ENCODE measurements at places on chromosomes 12 and 14.

GRCh38 chr12:89040146-89040964 is 311.9 kb downstream of the DUSP6 start:
- DNase-seq = no peak

DNA sequence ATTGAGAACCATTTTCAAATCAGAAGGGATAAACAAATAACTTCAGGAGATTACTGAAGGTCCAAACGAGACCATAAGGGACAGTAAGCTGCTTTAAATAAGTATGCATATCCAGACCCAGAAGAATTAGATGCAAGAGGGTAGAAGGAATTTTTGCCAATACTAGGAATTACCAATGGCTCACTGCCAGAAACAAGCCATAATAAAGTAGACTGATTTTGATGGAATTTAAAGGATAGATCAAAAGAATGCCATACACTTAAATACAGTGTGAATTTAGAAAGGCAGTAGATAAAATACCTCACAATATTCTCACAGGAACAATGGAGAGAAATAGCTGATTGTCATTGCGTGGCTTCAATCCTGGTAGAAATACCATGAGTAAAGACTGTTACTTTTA is 5.3 kb downstream of the ANKS1B start:
- DNase-seq = no peak

DNA sequence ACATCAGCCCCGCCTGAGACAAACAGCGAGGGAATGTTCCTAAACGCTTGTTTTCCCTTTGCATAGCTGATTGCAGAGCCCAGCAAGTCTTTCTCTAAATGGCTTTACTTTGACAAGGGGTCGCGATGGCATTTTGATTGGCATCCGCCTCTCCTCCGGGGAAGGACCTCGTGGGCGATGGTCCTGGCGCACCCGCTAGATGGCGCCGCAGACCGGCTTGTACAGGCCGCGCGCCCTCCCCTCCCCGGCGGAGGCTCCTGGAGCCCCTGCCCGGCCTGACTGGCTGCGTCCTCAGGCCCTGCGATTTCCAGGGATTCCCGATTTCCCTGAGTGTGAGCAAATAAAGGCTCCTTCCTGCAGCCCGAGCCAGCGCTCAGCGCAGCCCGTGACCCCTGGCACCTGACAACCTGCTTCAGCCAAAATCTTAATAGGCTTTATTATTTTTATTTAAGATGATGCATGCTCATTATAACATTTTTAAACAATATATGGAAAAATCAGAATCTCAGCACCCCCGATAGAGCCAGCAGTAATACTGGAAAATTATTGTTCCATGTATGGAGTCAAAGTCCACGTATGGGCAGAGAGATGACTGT is 468.3 kb downstream of the AACS start:
- DNase-seq = no peak

DNA sequence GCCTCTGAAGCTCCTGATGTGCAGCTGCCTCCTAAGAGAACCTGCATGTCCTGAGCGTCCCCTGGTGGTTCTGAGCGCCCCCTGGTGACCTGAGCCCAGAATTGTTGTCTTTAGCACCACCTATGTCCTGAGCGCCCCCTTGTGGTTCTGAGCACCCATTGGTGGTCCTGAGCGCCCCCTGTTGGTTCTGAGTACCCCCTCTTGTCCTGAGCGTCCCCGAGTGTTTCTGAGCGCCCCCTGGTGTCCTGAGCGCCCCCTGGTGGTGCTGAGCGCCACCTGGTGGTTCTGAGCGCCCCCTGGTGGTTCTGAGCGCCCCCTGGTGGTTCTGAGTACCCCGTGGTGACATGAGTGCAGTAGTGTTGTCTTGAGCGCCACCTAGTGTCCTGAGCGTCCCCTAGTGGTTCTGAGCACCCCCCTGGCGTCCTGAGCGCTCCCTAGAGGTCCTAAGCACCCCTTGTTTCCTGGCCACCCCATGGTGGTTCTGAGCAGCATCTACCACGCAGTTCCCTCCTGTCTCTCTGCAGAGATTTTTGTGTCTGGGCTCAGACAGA is 782.5 kb downstream of the TMEM121 start:
- DNase-seq = peak; percentile 12

- peak; percentile 24 for DNase-seq
Measured at GRCh38 chr12:97168804-97169203, 261.7 kb downstream of the NEDD1 start.

DNA sequence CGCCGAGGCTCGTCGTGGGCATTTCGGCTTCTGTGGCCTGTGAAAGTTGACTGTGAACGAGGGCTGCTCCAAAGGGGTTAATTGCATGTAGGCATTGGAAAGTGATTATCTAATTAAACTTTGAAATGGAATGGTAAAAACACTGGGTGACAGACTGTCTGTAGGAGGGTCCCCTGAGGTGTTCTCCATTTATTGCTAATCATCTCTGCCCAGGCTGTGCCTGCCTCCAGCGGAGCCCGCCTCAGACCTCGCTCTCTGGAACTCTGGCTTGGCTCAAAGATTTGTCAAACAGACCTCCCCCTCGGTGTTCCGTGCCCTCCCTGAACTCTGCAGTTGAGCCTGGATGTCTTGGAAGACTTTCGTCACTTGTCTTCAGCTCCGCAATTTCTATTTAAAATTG is 50.2 kb upstream of the VRK1 start:
- DNase-seq = no peak

DNA sequence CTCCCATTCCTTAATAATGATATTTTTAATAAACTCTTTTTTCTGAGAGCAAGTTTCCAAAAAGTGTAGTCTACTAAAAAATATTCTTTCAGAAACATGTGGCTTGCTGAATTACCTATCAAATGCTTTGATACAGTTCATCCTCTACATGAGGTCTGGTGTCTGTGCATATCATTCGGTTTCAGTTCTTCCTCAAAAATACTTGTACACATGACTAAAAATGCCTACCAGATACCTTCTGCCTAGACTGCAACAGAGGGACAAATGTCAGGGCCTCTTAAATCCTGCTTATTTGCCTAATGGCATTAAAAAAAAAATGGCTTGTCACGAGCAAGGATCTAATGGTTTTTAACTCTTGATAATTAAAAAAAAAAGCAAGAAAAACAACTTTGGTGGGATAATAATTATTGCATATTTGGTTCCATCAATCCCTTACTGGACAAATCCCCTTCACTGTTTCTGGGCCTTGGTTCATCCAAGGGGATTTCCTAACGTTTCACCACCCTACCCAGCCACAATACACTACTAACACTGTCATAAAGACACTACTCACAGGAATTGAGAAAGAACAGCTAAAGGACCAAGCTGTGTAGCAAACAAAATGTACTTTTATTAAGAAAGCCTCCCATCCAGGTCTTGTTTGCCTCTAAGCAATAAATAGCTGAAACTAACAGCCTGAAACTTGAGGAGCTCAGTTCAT is 45.7 kb downstream of the PARP11 start:
- DNase-seq = no peak

GRCh38 chr12:76417116-76417515 is 68.9 kb upstream of the BBS10 start:
- no peak for DNase-seq

GRCh38 chr12:25376985-25377384 is 126.3 kb upstream of the KRAS start:
- no peak for DNase-seq

- DNase-seq = no peak
Measured at GRCh38 chr14:36818246-36818645, 156.6 kb downstream of the PAX9 start.

GRCh38 chr14:28398506-28398905 is 368.1 kb upstream of the FOXG1 start:
- DNase-seq = no peak

DNA sequence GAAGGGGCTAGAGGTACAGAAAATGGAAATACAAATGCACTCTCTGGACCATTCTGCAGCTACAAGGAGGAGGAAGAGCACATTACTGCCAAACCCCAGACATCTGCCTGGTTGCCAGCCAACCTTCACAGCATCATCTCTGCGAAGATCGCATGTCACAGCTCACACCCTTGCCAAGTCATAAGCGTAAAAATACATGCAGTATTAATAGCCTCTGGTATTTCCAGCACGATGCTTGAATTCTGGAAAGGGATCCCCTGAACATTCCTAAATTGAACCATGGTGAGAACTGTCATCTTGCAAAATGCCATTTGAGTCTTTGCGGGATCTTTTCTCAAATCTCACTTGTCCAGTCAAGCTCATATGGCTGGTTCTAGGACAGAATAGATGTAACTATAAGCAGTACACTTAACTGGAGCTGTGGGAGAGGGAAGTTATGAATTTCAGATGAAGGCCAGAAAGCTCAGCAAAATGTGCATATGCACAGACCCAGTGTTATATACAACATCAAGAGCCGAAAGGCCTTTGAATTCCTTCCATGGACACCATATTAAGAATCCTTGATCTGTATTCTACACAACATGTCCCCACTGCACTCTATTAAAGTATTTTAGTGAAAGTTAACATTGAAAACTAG is 211.6 kb downstream of the DUSP6 start:
- no peak for DNase-seq

- DNase-seq = no peak
Measured at GRCh38 chr12:48744251-48745008, 27.9 kb upstream of the CCNT1 start.

- DNase-seq = no peak
Measured at GRCh38 chr12:122085591-122085990, 7.0 kb downstream of the MLXIP start.

- no peak for DNase-seq
Measured at GRCh38 chr12:107026806-107027635, 40.1 kb upstream of the MTERF2 start.

DNA sequence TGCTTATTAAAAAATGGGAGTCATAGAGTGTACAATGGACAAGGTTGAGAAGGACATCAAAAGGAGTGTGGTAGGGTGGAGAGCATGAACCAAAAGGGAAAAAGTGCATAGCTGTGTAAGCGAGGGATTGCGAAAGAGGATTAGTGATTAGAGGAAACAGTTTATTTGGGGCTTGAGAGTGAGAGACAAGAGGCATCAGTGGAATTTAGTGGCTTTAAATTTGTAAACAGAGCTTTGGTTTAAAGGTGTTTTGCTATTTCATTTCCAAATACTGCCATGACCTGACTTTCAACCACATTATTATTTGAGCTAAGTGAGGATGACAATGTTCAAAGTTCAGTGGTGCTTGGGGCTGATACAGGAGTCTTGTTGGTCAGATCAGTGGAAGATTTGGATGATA is 53.4 kb downstream of the SLC16A7 start:
- DNase-seq = no peak

- no peak for DNase-seq
Measured at GRCh38 chr12:54526812-54527630, 22.4 kb upstream of the PDE1B start.

DNA sequence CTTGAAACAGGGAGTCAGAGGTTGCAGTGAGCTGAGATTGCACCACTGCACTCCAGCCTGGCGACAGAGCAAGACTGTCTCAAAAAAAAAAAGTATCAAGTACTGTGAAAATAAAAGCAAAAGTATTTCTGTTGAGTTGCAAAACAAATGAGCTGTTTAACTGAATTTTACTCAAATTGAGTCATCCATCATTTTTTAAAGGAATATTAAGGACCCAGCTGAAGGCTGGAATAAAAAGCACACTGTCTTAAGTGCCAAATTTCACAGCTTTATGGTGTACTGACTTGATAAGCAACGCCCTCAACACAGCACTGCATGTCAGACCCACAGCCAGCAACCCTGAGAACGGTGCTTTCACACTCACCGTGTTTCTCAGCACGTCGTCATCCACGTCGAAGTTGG is 57.9 kb downstream of the AMN start:
- DNase-seq = no peak

DNA sequence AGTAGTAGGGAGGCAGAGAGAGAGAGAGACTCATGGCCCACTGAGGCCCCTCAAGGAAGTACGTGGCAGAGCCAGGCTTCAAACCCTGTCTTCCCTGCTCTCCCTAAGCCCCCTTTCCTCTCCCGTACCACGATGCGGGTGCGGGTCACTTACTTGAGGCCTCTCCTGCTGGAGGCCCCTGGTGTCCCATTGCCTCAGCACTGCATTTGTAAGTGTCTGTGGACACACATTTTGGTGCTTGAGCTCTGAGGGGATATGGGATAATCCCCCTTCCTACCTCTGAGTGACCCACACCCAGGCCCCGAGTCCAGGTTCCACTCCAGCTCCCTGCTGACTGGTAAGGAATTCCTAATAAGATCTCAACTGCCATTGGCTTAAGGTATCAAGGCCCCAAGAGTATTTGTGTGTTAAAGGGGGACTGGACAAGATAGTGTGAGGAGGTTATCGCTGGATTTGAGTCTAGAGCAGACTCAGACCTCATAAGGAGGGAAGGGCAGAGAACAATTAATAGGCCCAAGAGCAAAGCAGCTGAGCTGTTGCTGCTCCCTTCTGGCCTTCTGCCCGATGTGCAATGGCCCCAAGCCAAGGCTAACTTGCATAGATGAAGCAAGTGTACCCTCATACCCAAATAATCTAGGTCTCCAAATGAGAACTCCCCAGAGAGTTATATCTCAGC is 71.9 kb downstream of the CRACR2A start:
- DNase-seq = no peak

DNA sequence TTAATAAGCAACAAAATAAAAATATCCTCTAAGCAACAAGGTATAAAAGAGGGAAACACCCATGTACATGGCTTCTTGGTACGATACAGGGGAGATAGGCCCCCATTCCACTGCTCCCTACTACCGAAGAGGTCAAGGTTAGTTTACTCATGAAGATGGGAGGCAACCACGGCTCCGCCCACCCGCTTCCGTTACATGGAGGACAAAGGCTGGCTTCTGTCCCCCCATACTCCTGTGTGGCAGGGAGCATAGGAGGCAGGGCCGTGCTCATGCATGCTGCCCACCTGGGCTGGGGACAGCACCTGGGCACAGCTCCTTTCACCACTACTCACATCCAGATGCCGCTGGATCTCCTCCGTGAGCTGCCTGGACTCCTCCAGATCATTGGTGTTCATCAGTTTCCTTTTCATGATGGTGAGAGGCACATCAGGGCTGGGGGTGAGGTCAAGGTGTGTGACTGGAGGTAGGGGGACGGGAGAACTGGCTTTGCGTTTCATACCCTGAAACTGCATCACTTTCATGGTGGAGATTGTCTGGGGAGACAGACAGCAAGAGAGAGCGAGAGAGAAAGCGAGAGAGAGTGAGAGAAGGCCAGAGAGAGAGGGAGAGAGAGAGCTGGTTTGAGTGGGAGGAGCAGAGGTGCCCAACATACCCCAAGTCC is 39.0 kb downstream of the LGMN start:
- DNase-seq = no peak

- no peak for DNase-seq
Measured at GRCh38 chr12:128471491-128471890, 204.5 kb downstream of the TMEM132C start.

DNA sequence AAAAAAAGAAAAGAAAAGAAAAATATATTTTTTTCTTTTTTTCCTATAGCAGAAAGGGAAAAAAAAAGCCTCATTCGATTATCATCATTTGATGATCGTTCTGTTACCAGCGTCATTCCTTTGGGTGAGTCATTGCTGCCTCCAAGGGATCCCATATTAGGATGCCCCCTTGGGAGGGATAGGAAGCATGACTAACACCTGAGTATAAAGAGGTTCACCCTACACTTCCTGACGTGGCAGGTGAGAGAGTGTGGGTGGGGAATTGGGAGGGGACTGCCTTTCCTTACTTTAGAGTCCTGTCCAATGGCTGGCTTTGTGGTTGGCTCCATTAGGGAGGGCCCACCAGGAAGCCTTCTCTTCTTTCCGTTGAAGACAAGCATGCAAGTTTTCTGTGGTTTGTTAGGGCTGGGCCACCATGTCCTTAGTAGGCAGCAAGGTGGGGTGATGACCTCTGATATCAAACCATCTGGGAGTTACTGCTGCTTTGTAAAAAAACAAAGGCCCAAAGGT is 56.1 kb upstream of the FUT8 start:
- DNase-seq = peak; percentile 56

GRCh38 chr12:76043377-76043776 is 11.8 kb upstream of the PHLDA1 start:
- no peak for DNase-seq

Measured in RCC 7860 (cell line).